H7 (cell line): ENCODE measurements at places on chromosomes 12 and 14.

- DNase-seq = no peak
Measured at GRCh38 chr14:50085570-50086320, 30.6 kb downstream of the VCPKMT start.

DNA sequence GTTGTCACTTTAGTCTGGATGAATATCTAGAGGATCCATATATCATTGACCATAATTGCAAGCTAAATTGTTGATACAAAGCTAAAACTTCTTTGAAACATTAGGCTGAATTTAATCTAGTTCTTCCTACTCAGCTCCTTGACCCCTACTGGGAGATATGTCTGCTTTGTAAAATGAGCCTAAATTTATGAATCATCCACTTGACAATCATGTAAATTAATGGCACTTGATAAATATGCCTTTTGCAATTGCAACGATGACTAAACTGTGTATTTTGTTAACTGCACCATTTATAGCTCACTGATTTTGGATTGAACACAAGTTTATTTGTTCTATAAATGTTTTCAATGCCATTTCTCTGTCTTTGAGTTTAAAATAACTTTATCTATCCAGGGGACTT lies 1616.5 kb upstream of the FLRT2 start:
- no peak for DNase-seq

DNA sequence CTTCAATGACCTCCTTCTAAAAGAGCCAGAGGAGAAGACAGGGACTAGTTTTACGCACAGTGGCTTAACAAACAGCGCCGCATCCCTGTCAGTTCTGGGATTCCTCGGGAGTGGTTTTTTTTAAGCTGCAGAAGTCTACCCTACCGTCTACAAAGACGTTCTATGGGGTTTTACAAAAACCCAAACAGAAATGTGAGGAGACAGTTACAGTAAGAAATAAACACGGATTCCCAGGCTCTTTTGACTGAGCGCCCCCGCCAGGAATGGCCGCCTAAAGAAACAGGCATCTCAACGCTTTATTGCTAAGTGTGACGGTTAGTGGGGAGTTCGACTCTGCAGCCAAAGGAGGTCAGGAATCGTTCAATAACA lies 484 bp downstream of the ALKBH1 start:
- peak; percentile 65 for DNase-seq

- peak; percentile 39 for DNase-seq
Measured at GRCh38 chr12:76820888-76821482, 57.1 kb downstream of the ZDHHC17 start.

DNA sequence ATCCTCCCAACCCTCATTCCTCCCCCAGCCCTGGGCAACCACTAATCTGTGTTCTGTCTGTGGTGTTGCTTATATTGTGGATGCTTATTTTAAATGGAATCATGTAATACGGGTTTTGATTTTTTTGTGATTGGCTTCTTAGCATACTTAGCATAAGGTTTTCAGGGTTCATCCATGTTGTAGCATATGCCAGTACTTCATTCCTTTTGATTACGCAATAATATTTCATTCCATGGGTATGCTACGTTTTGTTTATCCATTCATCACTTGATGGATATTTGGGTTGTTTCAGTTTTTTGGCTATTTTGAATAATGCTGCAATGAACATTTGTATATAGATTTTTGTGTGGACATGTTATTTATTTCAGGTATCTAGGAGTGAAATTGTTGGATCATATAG lies 82.9 kb downstream of the TSPAN9 start:
- no peak for DNase-seq

DNA sequence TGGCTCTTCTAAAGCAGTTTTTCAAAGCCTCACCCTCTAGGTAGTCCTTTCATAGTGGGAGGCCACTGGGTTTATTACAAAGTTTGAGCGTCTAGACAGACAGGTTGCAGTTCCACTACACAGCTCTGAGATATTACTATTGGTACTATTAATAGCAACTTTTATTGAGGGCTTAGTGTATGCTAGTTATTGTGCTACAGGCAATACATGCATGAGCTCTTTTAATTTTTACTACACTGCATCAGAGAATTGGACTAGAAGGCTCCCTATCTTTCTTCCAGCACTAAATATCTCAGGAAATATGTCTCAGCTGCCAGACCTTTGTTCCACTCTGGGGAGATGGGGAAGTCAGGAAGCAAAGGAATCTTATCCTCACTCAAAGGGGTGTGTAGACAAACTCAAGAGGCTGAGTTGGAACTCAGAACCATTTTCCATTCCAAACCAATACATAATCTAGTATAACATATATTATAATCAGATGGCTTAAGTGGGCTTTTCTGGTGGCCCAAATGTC lies 161.8 kb upstream of the SLC38A2 start:
- no peak for DNase-seq

DNA sequence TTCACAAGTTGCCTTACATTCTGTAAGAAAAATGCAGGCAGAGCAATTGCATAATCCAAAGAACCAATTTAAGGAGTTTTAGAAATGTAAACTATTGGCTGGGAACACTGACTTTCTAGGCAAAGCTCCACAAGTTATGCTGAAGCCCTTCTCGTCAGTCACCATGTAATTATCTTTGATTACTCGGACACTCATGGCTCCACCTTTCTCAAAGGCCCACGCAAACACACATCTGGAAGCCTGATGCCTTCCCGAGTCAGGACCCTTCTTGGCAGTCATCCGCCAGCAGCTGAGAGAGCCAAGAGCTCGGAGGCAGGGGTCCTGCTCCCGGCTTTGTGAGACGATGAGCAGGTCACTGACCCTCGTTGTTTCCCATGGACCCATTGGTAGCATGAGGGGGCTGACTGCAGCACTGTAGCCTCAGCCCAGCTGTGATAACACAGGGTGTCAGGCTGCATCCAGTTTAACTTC lies 202.2 kb downstream of the TMEM132D start:
- no peak for DNase-seq

DNA sequence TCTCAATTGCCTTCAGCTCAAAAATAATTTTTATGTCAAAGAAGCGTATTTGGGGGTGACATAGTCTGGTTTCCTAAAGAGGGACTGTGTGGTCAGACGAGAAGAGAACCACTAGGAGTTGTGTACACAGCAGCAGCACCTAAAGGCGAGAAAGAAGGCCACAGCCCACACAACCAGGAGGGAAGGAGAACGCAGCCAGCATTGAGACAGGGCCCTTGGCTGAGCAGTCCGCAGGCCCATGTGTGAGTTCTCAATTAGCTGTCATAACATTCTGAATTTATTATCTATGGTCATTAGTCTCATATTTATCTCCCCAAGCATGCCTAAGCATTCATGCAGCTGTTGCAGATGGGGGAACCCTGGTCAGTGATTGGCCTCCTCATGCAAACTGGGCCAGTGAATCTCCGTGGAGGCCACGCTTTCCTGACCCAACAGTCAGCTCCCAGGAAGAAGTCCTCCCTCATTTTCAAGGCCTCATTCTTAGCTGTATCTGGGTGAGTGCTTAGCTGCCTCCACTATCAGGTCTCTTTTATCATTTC lies 81.2 kb upstream of the ATF7IP start:
- DNase-seq = peak; percentile 44

DNA sequence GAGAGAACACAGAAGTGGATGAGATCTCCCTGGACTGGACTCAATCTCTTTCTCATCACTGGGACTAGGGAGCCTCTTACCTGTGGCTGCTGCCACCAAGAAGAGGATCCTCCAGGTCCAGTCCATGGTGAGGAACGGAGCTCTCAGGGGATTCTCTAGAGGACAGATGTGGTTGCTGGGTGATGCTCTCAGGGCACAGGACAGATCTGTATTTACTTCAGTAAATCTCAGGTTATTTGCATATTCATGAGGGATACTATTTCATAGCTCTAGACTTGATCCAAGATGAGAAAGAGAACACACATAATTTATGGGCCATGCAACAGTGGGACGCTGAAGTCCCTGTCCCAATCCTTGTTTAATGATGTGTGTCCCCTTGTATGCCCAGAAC lies 460.5 kb downstream of the TMEM121 start:
- no peak for DNase-seq

DNA sequence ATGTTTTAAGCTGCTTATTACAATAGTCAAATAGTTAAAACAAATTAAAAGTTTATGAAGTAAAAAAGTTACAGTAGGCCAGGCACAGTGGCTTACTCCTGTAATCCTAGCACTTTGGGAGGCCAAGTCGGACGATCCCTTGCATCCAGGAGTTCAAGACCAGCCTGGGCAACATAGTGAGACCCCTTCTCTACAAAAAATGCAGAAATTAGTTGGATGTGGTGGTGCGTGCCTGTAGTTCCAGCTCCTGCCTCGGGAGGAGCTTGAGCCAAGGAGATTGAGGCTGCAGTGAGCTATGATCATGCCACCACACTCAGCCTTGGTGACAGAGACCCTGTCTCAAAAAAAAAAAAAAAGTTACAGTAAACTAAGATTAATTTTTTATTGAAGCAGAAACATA lies 142.6 kb downstream of the MIPOL1 start:
- DNase-seq = no peak

DNA sequence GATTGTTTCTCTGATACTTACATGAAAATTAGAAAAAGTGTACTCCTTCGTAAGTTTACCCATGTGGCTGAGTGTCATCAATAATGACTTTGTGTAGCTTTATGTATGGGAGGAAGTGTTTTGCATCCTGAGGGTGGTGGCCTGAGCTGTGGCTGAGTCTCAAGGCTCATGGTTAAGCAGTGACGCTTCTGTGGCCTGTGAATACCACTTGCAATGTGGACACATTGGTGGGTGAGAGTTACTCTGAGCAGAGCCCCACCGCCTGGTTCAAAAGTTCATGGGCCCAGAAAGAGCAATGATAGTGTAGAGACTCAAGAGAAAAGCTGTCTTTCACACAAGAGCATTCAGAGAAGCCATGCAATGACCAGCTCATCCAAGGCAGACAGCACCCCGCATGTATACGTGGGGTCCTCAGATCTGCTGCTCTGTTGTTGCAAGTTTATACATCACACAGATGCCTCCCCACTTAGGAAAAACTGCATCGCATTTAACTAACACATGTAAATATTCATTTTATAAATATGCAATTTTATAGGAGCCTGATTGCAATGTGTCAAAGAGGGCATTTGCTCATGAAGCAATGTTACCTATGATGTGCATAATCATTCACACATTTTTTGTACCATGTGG lies 55.1 kb upstream of the FRMD6 start:
- no peak for DNase-seq

DNA sequence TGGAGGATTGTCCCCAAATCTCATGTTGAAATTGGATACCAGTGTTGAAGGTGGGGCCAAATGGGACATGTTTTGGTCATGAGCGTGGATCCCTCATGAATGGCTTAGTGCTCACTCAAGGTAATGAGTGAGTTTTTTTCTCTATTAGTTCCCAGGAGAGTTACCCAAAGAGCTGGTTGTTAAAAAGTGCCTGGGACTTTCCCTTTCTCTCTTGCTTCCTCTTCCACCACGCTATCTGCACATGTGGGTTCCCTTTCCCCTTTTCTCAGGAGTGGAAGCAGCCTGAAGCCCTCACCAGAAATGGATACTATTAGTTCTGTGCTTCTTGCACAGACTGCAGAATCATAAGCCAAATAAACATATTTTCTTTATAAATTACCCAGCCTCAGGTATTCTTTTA lies 465.4 kb downstream of the FSCB start:
- DNase-seq = no peak

GRCh38 chr14:68736471-68736871 lies 56.4 kb downstream of the ZFP36L1 start:
- DNase-seq = peak; percentile 57

DNA sequence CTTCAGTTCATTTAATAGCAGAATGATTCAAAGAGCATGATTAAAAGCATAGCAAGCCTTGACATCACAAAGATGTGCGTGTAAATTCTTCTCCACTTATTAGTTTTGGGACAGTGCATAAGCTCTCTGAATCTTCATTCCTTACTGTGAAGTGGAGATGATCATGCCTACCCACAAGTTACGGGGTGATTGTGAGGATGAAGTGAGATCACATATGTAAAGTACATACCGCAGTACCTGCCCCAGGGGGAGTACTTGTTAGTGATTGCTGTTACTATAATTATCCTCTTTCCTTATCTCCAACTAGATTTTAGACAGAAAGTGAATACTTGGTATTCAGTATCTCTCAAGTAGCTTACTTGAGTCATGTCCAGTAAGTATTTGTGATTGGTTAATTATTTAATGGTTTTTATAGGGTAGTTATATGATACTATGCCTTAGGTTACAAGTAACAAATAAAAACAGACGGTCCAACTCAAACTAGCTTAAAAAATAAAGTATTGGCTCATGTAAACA lies 6.0 kb downstream of the RAD9B start:
- no peak for DNase-seq

GRCh38 chr12:108551535-108551934 lies 9.4 kb downstream of the SART3 start:
- DNase-seq = no peak

DNA sequence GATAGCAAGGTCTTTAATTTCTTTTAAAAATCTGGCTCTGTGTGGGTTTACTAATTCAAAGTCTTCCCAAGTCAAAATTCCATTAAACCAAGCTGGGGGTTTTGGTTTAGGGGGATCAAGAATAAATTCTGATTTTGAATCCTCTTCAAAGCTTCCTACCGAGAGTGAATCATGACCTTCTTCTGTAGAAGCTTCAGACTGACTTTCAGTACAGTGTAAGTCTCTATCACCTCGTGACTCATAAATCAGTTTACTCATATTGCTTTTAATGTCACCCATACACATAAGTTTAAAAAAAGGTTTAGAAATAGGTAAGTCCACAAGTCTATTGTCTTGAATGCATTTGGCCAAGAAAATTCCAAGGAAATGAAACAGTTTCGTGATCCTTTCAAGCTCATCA lies 80.6 kb upstream of the STRN3 start:
- no peak for DNase-seq

DNA sequence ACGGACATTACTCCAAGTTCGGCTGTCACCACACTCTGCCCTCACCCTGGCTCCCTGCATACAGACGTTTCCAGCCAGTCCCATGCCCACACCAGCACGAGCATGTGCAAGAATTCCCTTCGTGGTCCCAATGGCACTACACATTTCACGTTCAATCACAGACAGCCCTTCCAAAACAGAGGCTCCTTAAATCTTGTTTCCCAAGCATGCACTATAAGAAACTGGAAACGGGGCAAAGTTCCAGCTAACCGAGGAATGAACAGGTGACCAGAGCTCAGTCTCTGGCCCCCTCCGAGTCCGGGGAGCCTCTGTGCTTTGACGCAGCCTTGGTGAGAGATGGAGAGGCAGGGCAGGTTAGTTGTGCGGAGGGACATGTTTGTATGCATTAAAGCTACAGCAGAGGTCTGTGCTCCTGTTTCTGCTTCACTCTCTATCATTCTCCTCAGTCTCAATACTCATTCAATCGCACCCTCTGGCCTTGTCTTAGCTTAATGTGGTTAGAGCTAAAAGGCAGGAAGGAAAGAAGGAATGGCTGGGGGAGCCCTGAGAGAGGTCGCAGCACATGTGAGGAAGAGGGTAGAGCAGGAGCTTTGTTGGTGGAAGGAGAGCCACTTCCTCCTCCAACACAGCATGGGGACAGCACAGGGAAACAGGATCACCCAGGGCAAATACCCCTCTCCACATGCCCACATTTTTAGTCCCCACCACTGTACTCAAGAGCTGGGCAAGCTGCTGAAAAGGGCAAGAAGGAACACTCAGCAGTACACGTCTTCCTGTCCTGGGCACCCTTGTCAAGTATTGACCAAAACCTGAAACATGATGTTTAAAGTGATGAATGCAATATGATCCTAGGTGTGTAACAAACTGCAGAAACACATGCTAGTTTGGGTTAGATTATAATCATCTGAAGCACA lies 12.2 kb upstream of the SELPLG start:
- no peak for DNase-seq

GRCh38 chr14:54535646-54536045 lies 25.9 kb downstream of the CGRRF1 start:
- DNase-seq = no peak

- peak; percentile 99 for DNase-seq
Measured at GRCh38 chr14:103847451-103848174, at the start of gene PPP1R13B. PPP1R13B (minus strand) TSS chr14:103847575; CDS start chr14:103847307, 268 bp downstream.
